GM23248 (cell line): ENCODE measurements at places on chromosomes 5 and 9.

- no peak for DNase-seq
Observed at GRCh38 chr5:175575301-175575700, 82.6 kb upstream of the HRH2 start.

DNA sequence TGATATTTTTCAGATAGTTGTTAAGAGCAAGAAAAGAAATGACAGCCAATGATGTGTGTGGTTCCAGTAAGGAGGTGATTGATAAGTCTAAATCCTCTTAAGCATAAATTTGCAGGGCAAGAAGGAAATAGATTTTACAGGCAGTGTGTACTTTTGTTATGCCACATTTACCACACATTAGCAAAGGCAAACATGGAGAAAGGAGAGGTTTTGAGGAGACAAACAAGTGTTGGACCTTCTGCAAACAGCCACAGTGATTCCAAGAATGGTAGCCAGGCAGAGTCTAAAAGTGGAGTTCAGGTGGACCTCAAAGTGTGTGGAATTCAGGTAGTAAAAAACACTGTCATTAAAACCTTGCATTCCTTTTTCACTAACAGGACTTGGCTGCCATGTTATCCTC lies 295.9 kb upstream of the ITGA1 start:
- DNase-seq: no peak

DNA sequence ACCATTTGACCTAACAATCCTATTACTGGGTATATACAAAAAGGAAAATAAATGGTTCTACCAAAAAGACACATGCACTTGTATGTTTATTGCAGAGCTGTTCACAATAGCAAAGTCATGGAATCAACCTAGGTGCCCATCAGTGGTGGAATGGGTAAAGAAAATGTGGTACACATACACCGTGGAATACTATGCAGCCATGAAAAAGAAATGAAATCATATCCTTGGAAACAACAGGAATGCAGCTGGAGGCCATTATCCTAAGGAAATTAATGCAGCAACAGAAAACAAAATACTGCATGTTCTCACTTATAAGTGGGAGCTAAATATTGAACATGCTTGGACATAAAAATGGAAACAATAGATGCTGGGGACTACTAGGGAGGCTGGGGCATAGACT lies 534.1 kb upstream of the SGCD start:
- DNase-seq: no peak

GRCh38 chr5:54761213-54761701 lies 224.1 kb downstream of the ESM1 start:
- peak; percentile 92 for DNase-seq

DNA sequence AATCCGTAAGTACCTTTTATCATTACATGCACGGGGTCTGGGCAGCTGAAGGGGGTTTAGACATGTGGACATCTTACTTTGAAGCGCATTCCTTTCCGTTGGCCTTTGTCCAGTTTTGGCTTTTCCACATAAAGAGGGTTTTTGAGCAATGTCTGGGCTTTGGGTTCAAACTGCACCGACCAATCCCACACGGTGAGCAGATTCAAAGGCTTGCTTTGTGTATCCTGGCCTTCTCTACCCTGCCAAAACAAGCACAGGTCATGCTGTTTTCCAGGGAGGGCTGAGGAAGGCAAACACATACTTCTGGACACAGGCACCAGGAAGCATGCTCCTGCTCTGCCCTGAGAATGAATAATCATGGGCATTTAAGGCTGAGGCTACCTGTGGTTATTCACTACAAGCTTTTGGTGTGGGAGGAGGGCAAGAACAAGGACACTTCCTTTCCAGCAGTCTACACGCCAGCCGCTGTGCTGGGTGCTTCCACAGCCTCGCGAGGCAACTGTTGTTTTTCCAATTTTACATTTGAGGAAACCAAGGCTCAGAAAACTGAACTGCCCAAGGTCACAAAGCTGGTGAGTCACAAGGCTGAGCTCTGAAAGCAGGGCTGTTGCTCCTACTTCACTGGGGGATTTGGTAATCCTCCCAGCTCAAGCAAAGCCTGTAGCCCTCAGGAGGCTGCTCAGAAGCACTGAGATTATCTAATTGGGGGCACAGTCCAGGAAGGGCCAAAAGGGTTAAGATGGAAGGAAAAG lies 59.8 kb upstream of the GOLPH3 start:
- DNase-seq: peak; percentile 72

DNA sequence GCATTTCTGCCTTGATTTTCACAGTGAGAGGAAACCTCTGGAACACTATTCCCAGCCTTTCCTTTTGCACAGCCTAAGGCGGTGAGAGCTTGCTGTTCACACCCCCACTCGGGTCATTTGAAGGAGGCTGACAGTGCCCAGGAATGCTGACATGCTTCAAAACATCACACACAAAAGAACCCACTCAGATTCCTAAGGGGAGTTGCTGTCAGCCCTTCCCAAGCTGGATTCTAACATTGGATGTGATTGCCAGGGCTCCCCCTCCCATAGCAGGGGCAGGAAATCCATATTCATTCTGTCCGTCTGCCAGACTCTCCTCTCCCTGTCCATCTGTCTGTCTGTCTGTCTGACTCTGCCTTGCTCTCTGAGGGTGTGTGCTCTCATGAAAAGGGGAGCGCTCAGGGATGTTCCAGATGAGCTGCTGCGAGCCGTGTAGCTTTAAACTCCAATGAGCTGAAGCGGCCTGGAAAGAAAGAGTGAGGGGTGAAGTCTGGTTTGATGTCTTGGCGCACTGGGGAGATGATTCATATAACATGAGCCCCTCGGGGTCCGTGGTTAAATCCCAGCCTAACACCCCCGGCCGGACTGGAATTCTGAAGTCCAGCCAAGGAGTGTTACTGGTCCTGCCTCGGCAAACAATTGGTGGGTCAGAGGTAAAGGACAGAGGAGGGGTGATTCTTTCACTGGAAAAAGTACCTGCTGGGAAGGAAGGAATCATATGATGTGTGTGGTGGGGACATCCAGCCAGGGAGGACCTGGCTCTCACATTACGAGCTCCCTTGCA lies 517.0 kb downstream of the CCDC171 start:
- peak; percentile 33 for DNase-seq

DNA sequence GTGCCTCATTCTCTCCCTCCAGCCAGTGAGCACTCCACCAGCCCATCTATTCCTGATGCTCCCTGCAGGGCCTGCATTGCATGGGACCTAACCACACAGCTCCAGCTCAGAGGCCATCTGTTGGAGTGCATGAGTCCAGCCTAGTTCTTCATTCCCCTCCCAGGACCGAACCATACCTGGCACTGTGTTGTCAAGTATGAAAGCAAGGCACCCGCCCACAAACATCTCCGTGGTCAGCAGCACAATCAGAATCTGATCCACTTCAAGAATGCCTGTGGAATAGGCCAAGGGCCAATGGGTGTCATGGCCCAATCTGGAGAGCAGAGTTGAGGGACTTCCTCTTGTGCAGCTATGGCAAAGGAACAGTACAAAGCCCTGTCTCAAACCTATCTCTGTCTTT lies 5.9 kb downstream of the SLC23A1 start:
- no peak for DNase-seq

DNA sequence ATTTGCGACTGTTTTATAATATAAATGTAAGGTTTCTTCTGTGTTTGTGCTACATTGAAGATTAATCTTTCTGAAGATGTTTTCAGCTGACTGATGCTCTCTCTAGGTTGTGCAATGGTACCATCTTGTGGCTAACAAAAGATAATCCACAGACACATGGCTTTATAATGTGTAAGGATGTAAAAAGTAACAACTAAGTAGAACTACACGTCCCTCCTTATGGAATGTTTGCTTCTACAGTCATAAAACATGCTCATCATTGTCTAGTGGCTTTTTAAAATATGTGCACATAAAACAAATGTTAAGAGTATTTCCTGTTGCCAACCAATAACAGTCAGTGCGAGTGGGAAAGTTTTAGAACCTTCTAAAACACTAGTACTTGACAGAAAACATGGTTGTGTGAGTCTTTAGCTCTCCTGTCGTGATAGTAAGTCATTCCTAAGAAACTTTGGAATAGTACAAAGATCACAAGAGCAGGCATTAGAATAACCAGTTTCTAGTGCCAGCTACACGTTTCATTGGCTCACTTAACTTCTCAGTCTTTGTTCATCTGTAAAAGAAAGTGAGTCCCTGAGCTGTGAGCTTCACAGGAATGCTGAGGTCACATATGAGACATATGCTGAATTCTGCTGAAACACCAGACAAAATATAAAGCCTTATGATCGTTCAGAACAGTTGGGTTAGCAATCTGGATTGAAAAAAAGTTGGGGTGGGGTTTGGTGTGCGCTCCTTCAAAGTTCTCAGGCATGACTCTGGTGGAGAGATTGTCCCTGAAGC lies 75.7 kb upstream of the GLIS3 start:
- peak; percentile 89 for DNase-seq

DNA sequence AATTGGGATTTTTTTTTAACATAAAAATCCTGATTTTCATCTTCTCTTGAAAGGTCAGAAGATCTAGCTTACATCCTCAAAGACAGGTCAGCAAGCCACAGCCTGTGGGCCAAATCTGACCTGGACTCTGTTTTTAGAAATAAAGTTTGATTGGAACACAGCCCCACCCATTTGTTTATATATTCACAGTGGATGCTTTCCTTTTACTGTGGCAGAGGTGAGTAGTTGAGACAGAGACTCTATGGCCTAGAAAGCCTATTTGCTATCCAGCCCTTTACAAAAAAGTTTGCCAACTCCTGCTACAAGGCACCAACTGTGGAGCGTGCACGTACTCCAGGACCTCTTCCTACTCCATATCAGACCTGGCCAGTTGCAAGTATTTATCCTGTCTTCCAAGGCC lies 13.4 kb upstream of the CCNJL start:
- DNase-seq: no peak

DNA sequence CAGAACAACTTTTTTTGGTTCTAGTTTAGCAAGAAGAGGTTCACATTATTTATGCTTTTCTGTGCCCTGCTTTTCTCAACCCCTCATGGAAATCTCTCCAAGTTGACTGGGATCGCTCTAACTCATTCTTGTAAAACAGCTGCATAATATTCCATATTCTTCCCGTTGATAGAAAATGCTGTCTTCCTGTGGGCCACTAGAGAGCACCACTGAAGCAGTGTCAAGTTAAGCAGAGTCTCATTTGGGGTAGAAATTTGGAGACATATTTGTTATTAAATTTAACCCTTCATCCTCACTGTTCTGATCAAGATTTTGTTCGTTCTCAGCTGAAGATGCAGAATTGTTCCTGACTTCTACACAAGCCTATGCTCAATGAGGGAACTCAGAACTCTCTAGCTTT lies 140.1 kb downstream of the CEMIP2 start:
- DNase-seq: peak; percentile 29

DNA sequence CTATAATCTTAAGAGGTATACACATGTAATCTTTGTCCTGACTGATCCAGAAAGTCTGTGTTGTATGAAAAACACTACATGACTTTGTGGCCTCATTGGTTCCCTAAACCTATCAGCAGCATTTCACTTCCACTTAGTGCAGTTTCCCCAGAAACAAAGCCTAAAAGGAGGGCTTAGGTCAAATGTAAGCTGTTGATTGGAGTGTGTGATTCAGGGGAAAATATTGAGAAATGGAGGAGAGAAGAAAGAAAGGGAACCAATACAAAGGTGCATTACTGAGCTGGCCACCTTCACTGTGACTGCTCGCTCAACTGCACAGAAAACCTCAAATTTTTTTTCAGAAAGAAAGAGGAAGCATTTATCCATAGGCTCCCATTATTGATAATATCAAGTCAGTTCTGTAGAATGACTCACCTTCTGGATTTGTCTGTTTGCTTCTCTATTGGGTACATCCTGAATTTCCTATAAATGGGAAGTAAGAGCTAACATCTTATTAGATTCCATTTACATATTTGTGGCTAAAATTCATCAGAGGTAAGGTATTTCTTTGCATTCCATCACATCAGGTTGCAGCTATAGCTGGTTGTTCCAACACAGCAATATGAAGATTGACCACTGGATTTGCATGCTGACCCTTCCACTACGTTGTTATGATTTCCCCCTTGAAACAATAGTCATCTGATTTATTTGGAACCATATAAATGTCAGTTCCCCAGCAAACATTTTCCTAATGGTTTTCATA lies 10.3 kb upstream of the FST start:
- DNase-seq: no peak

- DNase-seq: no peak
Observed at GRCh38 chr5:149798466-149798865, 68.4 kb downstream of the PPARGC1B start.

GRCh38 chr5:9337928-9338595 lies 207.8 kb downstream of the SEMA5A start:
- peak; percentile 82 for DNase-seq

DNA sequence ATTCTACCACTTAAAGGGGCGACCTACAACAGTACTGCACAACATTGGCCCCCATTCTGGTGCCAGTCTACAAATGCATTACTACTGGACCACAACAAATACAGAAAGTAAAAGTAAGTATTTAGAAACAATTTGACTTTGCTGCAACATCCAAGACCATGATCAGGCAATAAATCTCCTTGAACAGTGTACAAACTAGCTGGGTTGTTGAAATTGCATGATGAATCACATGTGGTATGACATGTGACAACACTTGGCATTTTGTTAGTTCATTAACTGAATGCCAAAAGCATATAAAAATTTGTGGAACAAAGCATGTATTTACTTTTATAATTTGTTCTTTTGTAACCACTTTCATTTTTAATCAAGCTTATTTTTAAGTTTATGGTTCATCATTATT lies 270.5 kb downstream of the NFIB start:
- no peak for DNase-seq

- DNase-seq: peak; percentile 85
Observed at GRCh38 chr9:2016408-2017330, 1.5 kb downstream of the SMARCA2 start.
